Fibroblast of mammary gland (primary cell): ENCODE measurements at places on chromosomes 6 and 20.
A peak's percentile ranks its signal among the peaks of the same experiment; 100 is the strongest.

DNA sequence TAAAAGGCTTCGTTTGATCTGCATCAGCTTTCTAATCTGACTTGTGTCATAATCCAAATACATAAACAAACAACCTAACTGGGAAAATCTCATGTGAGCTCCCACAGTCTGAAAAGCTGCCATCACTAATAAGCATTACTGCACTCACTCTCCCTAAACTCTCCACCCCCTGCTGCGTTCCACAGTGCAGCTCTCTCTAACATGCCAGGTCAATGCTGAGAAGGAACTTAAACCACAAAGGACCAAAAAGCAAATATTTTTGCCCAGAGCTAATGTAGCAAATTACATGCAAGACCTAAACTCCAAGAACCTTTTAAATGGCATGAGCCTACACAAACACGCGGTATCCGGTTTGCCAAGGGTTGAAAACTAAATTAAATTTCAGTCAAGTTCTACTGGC is 542.3 kb upstream of the JARID2 start:
- DNase-seq = peak; percentile 81

GRCh38 chr6:151690768-151691562 is 116.5 kb upstream of the ESR1 start:
- DNase-seq = peak; percentile 72

DNA sequence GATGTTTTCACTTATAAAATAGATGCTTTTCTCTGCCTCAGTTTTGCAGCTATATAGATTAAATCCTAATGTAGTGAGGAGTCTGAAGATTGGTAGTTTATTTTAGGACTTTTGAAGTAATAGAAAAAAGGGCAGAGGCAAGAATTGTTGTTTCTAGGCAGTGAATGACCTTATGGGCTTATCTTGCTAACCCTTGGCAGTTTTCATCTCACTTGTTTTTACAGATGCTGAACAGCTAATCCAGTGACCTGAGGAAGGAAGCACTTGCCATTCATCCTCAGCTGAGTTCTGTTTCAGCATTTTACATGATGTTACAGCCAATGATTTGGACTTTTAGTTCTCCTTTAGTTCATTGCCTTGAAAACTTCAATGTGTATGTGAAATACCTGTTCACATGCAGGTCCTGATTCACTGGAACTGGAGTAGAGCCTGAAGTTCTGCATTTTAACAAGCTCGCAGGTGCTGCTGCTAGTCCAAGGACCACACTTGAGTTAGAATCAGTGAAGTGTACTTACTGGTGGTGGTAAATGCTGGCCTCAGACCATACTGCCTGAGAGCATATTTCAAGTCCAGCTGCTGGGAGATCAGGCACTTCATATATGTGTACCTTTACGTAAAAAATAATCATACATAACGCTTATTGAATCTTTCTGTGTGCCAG is 86.9 kb downstream of the TULP4 start:
- DNase-seq = no peak

DNA sequence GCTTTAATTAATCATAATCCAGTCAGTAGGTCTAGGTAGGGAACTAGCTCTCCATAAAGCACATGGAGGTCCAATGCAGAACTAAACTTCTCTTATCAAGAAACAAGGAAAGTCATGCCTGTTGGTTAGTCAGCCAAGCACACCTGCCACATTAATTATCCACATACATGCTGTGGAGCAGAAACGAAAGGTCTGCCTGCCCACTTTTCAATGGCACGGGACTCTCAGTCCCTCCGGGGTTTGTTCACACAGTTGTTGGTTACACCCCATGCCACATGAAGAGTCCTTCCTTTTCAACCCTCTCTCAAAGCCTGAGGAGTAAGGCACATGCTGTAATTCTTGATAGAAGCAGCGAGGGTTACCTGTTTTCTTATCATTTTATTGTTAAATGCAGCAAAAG is 1096.4 kb upstream of the MAP3K7 start:
- no peak for DNase-seq

GRCh38 chr6:144305985-144306384 is 20.9 kb downstream of the UTRN start:
- DNase-seq = peak; percentile 60

DNA sequence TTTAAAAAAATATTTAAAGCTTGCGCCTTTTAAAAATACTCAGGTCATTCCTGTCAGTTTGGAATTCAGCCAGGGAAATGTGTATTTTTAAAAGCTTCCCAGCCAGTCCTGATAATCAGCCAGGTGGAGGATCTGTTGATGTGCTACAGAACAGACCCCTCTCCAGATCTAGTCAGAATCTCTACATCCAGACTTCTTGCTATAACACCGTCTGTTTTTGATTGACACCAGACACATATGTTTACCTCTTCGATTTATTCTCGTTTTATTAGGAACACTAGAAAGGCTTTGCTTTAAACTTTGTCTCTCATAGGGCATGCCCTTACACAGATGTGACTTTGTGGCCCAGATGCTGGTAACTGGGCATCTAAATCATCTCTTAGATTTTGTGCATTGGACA is 11.7 kb downstream of the PARD6B start:
- no peak for DNase-seq

DNA sequence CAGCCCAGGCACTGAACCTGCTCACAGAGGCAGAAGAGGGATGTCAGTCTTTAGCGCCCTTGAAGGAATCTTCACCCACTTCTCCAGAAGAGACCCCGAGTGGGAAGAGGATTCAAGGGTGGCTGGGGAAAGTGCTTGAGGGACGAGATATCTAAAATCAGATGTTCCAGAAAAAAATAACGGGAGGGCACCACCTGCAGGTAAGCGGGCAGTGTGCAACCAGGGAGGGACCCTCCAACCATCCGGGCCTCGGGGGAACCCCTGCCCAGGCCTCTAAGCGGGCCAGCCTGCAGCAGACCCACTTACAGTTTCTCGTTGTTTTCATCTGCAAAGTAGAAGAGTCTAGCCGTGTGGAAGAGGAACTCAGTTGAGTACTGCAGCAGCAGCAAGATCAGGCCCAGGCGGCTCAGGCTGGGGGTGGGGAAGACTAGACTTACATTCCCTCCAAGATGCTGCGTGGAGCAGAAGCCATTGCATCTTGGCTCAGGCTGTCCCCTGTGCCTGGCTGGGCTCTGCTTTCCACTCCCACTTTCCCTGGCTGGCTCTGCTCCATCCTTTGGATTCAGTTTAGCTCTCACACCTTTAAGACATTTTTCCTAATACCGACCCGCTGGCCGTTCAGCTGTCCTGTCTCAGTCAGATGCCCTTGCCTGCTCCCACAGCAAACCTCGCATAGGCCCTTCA is 71.0 kb downstream of the TRAM2 start:
- DNase-seq = no peak

- DNase-seq = peak; percentile 58
Observed at GRCh38 chr6:83265384-83265783, 72.2 kb downstream of the RWDD2A start.

DNA sequence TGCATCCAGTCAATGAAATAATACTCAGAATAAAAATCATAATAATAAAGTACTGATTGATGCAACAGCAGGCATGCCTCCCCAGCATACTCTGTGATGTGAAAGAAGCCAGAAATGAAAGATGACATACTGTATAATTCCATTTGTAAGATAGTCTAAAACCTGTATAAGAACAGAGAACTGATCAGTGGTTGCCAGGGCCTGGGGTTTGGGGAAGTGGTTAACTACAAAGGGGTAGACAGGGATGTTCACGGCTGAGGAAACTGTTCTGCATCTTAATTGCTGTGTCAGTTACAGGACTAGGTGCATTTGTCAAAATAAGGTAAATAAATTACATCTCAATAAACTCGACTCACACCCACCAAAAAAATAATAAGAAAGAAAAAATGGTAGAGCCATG is 81.3 kb upstream of the BMP2 start:
- no peak for DNase-seq

DNA sequence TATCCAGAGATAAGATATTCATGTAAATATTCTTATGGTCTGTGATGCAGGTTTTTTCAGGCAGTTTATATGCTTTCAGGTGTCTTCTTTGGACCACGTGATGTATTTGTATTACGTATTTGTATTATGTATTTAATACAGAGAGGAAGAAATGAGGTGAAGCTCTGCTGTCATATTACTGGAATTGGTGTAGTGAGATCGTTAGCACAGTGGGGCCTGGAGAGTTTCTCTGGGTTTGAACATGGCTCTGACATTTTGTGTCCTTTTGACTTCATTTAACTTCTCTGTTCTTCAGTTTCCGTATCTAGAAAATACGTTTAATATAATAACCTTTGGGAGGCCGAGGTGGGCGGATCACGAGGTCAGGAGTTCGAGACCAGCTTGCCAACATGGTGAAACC is 1.6 kb upstream of the PRIM2 start:
- DNase-seq = no peak

DNA sequence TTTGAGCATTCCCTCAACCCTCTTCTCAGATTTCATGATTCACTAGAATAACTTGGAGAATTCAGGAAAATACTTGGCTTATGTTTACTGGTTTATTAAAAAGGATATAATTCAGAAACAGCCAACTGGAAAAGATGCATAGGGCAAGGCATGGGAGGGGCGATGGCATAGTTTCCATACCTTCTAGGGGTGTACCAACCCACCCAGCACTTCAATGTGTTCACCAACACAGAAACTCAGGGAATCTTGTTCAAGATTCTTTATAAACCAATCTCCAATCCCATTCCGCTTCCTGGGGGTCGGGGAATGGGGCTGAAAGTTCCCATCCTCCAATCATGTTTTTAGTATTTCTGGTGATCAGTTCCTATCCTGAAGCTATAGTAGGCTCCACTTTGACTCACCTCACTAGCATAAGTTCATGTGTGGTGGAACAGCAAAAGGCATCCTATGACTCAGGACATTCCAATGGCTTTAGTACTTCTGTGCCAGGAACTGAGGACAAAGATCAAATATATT is 164.4 kb downstream of the SIM1 start:
- peak; percentile 97 for DNase-seq

- peak; percentile 76 for DNase-seq
Observed at GRCh38 chr6:31042806-31043205, 32.5 kb downstream of the MUC22 start.
